Activated naive CD8-positive, alpha-beta T cell treated with anti-CD3 and anti-CD28 coated beads for 36 hours (primary cell): ENCODE measurements at places on chromosomes 3 and 15.

GRCh38 chr3:20652231-20652986 lies 466.4 kb upstream of the SGO1 start:
- no peak for DNase-seq

DNA sequence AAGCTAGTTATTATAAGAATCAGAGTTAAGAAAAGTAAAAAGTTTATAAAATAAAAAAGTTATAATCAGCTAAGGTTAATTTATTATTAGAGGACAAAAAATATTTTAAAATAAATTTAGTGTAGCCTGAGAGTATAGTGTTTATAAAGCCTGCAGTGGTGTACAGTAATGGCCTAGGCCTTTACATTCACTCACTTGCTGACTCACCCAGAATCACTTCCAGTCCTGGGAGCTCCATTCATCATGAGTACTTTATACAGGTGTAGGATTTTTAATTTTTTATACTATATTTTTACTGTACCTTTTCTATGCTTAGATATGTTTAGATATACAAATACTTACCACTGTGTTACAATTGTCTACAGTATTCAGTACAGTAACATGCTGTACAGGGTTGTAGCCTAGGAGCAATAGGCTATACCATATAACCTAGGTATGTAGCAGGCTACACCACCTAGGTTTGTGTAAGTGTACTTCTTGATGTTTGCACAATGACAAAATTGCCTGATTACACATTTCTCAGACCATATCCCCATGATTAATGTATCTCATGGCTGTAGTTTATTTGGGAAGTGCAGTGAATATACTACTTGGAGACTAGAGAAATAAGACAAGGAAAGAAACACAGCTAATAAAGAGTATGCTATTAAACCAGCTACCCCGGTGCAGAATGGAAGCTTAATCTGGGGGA lies 101.9 kb upstream of the GALNT15 start:
- no peak for DNase-seq

GRCh38 chr3:195853036-195853435 lies 41.3 kb upstream of the MUC4 start:
- no peak for DNase-seq

GRCh38 chr3:75896265-75896664 lies 110.9 kb upstream of the ZNF717 start:
- DNase-seq, result no peak

DNA sequence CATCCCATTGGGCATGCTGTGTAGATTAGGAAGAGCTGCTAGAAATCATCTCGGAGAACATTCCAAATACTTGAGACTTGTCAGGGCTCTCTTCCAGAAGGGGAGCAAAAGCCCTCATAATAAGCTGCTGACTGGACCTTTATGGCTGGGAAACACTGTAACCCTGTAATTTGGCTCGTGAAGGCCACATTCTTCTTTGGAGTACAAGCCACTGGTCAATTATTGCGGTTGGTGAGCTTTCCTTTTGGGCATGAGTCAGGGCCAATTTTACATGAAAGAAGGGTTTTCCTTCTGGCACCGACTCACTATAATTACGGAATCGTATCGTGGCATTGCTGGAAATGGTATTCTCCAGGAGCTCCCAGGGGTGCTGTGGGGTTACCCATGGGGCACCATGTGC lies 434.5 kb upstream of the RGMA start:
- no peak for DNase-seq

DNA sequence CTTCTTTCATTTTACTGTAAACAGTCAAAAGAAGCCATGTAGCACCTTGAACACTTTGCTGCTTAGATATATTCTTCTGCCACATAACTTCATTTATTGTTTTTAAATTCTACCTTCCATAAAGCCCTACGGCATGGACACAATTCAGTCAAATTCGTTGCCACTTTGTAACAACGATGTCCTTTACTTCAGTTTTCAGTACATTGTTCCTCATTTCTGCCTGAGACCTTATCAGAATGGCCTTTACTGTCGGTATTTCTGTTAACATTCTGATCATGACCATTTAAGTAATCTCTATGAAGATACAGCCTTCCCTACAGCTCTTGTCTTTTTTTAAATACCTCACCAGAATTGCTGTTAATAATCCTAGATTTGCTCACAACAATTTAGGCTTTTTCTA lies 466.9 kb downstream of the NAALADL2 start:
- no peak for DNase-seq

DNA sequence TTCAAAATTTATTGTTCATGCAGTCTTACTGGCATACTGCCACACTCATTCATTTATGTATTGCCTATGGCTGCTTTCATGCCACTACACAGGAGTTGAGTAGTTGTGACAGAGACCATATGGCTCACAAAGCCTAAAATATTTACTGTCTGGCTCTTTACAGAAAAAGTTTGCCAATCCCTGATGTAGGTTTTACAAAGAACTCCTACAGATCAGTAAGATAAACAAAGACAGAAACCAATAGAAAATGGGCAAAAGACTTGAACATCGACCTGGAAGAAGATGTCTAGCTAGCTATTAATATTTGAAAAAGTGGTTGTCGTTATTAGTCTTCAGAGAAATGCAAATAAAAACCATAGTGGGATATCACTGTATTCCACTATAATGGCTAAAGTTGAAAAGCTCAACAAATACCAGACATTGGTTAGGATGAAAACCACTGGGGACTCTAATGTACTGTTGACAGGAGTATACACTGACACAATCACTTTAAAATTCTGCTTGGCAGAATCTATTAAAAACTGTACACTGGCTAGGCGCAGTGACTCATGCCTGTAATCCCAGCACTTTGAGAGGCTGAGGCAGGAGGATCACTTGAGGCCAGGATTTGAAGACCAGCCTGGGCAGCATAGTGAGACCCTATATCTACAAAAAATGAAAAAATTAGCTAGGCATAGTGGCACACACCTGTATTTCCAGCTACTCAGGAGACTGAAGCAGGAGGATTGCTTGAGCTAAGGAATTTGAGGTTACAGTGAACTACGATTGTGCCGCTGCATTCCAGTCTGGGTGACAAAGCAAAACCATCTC lies 87.7 kb downstream of the NEO1 start:
- no peak for DNase-seq

GRCh38 chr3:194312743-194313281 lies 38.3 kb downstream of the CPN2 start:
- no peak for DNase-seq

DNA sequence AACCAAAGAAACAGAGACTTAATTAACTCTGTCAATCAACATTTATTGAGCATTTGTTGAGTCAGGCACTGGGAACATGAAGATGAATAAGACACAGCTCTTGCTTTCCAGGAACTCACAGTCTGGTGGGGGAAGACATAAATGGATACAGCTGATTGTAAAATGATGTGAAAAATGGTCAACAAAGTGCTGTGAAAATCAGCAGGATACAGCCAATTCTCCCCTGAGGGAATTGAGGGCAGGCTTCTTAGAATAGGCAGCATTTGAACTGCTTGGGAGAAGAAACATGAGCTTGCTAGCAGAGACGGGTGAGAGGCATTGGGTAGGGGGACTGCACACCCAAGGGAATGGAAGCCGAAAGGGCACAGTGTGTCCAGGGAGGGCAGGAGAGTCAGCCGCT lies 41.1 kb downstream of the MFSD1 start:
- no peak for DNase-seq

DNA sequence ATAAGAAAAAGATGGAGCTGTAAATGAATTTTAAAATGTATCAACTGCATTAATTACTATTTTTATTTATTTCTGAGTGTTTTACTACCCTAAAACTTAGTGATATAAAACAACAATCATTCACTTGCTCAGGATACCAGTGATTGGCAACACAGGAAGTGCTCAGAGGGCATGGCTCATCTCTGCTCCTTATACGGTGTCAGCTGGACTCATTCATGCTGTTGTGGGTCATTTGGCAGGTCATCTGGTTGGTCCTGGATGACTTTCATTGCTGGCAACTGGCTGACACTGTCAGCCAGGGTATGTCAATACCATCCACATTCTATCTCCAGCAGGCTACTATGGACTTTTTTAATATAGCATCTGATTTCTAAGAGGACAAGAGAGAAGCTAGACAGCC lies 689.6 kb upstream of the NECTIN3 start:
- DNase-seq, result no peak

DNA sequence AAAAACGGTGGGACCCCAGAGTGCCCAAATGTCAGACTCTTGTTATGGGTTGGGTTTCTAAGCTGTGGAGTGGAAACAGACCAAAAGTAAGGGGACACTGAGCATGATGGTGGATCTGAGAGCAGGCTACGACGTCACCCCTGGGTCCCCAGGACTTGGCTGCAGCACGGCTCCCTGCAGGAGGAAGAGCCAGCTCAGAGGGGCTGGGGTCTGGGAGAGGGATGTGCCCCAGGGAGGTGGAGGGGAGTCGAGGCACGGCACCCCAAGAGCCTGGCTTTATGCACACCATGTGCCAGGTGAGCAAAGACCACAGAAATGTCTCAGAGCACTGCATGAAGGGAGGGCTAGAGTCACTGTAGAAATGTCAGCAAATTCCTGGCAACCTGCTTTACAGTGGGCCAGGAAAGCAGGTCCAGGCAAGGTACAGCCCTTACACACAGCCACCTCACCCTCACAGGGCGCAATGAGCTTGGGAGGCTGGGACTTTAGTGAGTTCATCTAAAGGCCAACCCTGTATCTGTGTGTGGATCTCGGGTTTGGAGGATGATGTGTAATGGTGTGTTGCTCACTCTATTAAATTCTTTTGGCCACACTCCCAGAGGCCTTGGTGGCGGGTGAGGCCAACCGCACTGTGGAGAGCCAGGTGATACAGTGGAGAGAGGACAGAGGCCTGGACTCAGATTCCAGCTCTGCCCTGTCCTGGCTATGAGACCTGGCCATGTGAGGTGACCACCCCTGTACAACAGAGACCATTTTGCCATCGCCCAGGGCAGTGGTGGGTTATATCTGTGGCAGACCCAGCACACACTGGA lies 14.1 kb downstream of the CTSH start:
- DNase-seq, result no peak

- no peak for DNase-seq
Observed at GRCh38 chr3:134696155-134696554, 45.3 kb upstream of the KY start.

DNA sequence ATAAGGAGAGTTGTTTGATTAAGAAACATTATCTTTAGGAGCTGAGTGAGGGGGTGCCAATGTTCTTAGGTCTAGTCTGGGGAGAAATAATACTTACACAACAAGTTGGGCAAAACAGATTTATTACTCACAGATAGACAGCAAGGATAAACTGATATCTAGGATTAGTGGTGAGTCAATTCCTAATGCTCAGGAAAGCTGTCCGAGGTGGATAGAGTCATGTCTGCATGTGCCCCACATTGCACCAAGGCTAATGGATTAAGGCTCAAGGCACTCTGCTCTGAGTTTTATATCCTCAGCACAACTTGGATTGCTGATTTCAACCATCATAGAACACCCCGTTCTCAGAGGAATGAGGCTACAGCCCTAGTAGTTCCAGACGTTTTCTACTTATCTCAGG lies 1042.3 kb downstream of the OTOL1 start:
- no peak for DNase-seq

DNA sequence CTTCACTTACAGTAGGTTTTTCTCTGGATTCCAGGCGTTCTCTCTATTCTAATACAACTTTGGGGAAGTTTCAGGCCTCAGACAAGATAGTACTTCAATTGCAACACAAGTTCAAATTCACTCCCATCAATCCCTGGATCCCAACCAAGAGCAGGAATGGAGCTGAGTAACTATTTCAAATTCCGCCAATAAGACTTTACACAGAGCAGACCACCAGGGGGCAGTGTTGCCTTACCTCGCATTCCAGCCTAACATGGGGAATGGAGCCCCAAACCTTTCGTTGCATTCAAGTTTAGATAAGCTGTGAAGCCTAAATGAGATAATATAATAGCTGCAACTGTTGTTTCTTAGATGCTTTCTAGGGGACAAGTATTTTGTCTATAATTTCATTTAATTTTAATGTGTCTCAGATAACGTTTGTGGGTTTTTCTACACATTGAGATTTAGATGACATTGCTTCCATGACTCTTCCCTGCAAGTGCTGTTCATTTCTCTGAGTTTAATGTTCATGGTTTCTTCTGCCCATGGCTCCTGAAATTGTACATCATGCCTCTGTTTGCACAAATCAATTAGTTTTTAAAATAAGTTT lies 186.7 kb downstream of the NSUN3 start:
- peak; percentile 48 for DNase-seq

GRCh38 chr3:183871541-183871940 lies 13.1 kb downstream of the PARL start:
- DNase-seq, result no peak

- DNase-seq, result no peak
Observed at GRCh38 chr15:48627260-48627940, 18.1 kb downstream of the FBN1 start.

GRCh38 chr15:78359041-78359808 lies 19.1 kb downstream of the CRABP1 start:
- DNase-seq, result no peak

DNA sequence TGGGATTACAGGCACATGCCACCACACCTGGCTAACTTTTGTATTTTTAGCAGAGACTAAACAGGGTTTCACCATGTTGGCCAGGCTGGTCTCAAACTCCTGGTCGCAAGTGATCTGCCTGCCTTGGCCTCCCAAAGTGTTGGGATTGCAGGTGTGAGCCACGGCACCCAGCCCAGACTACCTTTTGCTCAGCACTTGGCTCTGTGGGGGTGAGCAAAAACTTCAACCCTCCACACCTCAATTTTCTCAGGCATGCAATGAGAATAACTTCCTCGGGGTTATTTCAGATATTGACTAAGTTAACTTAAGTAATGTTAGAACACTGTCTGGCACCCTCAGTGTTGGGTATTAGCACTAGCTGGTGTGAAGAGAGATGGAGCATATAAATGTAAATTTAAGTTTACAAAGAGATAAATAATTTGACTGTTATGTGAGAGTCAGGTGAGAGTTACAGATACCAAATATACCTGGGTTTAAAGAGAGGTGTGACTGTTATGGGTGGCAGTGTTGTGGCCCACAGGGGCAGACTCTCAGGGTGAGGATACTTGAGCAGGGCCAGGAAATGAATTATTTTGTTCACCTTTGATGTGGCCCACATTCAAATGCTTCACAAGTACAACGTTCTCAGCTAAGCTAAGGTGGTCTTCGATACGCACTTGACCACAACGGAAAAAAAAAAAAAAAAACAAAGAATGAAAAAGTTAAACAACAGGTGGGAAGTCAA lies 29.0 kb downstream of the CPOX start:
- peak; percentile 39 for DNase-seq

DNA sequence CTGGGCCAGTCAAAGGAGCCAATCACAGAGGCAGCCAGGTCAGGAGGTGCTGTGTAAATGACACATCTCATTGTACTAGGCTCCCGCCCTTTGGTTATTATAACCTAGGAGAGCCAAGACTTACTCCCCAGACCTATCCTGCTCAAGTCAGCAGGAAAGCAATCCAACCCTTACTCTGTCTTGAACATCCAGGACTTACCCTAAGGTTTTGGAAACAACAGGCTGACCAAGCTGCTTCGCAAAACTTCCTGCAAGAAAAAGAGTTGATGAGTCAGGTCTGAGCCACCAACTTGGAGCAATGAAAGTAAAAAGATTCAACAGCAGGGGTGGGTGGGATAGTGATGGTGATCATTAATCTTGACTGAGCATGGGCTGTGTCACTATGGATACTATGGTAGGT lies 144.4 kb downstream of the MYLK start:
- DNase-seq, result no peak

- DNase-seq, result no peak
Observed at GRCh38 chr15:82106679-82107078, 60.9 kb upstream of the MEX3B start.
